ENCODE measurements at places on chromosomes 11 and 22. TPM values are rescaled to one million over a fixed set of nuclear protein-coding genes. Genes with fewer than 3 reads are reported as not detected.

- DNase-seq, result no peak
Measured at GRCh38 chr11:32154275-32154674, 63.4 kb downstream of the RCN1 start.

The FAM180B gene
- total RNA-seq, result 0.24 TPM

The CALCA gene
- not detected for total RNA-seq

The NTM gene
- total RNA-seq, result not detected

GRCh38 chr11:47967577-47968525, 12.5 kb upstream of the PTPRJ start:
- no peak for DNase-seq

GRCh38 chr11:107711861-107712755, at the start of gene SLN:
Gene SLN (minus strand): TSS chr11:107712056.
- no peak for DNase-seq

GRCh38 chr11:7599209-7599608, 74.1 kb downstream of the CYB5R2 start:
- DNase-seq, result no peak

The OR4A16 gene
- not detected for total RNA-seq

DNA sequence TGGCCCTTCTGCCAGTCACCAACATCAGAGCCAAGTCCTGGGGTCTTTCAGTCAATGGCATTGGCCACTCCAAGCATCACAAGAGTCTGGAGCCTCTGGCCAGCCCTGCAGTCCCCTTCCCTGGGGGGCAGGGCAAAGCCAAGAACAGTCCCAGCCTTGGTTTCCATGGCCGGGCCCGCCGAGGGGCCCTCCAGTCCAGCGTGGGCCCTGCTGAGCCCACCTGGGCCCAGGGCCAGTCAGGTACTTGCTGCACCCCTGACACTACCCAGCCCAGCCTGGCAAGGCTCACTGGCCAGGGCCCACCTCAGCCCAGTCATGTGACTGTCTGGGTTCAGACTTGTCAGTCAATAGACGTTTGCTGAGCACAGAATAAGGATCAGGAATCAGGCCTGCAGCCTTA, 10.8 kb downstream of the TMEM258 start:
- no peak for DNase-seq

The KRTAP5-2 gene
- total RNA-seq, result not detected

The ACCSL gene
- not detected for total RNA-seq

DNA sequence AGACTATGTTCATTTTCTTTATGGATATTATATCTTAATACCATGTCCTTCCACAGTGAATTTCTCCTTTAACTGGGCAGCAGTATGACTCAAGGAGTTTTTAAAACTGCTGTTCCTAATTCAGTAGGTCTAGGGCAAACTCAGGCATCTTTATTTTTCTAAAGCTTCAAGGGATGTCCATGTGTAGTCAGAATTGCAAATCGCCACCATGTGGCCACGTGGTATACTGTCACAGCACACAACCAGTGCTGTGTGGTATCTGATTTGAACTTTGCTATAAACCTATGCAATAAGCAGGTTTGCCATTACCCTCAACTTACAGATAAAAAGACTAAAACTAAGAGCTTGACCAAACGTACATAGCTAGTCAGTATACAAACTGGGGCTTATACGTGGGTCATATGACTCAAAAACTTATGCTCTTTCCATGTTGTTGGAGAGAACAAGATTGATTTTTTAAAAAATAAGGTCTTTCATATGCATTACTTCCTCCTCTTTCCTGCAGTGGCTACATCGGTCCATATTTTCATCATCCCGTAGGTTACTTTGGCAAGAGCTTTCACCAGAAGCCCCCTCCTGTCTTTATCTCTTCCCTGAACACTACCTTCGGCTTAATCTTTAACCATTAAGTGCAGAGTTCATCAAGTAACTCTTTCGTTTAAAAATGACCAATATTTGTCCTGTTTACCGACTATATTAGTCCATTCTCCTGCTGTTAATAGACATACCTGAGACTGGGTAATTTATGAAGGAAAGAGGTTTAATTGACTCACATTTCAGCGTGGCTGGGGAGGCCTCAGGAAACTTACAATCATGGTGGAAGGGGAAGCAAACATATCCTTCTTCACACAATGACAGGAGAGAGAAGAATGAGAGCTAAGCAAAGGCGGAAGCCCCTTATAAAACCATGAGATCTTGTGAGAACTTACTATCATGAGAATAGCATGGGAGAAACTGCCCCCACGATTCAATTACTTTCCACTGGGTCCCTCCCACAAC, 8.0 kb upstream of the HTATIP2 start:
- no peak for DNase-seq

DNA sequence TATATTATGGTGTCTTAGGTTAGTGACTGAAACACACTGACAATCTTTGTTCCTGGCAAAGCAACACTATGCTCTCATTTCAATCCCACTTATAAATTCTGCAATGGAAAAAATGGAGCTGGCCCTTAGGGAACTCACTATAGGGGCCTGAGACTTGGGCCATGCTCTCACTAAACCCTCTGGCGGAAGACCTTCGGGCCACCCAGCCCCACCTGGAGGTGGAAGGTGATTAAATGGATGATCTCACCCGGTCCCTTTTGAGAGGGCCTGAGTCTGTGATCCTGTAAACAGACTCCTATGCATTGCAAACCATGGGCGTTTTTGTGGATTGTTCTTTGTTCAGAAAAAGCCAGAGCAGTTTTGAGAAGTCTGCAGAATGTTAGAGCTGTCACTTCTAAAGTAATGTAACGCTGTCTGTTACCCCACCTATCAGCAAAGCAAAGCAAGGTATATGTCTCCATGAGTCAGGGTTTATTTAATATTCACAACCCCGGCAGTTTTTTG, 17.0 kb upstream of the CDON start:
- no peak for DNase-seq

DNA sequence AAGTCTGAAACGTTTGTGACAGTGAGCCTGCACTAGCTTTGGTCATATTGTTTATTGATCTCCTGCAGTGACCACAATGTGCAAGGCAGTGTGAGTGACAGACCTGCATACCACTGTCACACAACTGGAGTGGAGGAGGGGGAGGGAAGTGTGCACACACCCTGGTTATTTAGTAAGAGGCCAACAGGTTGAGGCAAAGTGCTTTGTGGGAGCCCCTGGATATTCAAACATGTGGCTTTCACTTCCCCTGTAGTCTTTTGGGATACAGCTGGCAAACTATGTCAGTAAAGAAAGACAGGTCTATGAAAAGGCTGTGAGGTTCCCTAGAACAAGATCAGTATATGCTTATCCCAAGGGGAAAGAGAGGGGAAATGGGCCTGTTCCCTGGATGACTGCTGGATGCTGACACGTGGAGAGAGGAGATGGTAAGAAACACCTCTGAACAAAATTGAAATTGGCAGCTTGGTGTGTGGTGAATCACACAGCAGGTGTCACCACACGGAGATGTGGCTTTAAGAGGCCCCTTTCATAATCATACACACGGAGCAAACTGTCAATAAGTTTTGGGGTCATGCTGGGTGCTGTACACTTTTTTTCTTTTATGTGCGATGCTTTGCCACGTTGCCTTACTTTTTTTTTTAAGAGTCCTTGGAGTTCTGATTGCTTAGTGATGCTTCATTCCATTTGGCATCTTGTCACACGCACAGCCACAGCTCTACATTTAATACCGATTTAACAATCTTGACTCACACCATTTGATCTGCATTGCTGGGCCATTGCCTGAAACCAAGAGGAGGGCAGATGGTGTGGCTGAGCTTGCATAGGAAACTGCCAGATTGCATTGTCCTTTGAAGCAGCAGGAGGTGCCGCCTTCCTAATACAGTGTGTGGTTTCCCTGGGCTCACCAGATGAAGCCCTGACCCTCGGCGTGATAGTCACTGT, 11.3 kb downstream of the OSBP2 start:
- no peak for DNase-seq

DNA sequence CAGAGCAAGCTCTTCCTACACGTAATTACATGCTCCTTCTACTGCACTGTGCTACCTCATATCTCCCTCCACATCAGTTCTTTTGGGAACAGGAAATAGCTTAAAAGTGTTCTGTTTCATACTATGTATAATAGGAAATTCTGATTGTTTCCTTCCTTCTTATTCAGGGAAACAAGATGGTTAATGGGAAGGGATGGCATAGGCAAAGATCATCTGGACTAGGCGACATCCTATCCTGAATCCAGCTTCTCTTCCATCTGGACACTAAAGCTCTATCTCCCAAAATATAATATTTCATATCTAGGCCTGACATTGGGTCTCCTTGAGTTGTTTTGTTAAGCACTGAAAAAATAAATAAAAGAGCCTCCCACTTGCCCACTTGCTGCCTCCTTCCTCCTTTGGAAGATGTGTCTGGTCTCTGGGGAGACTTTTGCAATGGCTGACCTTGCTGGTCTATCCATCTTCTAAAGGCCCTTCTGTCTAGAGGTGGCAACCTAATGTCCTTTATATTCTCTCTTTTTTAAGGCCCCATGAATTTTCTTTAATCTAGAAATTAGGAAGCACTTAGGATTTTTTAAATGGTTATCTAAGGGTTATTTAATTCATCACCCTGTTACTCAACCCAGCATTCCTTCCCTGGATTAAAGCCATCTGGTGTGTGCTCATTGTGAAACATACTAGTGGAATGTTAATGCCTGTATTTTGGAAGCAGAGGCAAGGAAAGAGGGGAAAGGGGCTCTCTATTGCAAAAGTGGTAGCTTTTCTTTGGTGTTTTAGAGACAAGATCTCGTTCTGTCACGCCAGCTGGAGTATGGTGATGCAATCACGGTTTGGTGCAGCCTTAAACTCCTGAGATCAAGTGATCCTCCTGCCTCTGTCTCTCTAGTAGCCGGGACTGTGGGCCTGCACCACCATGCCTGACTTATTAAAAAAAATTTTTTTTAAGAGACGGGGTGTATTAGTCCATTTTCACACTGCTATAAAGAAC, 20.6 kb downstream of the CLMP start:
- DNase-seq, result no peak

DNA sequence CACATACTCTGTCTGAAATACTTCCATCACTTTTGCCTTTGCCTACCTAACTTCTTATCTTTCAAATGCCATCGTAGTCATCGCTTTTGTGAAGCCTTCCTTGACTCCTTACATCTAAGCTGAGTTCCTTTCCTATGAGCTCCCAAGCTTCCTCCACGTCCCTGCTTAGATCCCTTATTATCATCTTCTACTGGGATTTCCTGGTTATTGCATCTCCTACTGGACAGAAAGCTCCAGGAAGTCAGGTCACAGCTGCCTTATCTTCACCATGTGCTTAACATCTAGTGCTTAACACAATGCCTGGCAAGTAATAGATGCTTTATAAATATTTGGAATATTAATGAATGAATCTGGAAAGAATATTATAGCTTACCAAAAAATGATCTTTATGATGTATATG, 5.9 kb downstream of the YPEL4 start:
- no peak for DNase-seq

DNA sequence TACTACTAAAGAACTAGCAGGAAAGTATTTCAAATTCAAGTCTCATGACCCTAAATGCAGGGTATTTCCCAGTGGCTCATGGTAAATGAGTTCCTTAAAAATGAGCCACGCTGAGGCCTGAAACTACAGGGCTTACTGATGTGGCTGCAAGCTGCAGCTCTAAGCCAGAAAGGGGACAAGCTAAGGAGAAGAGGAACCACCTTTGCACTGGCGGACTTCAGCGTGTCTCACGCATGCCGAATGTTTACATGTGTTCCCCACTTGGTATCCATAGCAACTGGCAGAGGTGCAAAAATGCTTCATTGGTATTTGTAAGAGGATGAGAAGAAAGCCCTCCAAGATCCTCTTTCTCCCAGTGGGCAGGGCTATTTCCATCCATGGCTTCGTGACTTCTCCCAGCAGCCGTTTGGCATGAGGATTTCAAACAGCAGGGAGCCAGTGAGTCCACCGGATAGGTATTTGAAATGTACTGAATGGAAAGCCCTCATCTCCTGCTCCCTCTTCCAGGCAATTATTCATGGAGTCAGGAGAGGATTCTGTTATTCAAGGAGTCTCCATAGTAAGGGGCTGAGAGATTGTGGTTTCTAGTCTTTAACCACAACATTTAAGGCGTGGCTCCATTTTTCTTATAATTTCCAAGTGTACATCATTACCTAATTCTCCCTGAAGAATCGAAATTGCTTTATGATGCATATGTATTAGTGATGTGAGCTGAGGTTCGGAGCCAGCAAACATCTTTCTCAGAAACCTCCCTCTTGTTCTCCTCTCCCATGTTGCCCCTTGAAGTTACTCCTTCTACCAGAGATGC, 55.3 kb upstream of the CD44 start:
- peak; percentile 39 for DNase-seq

GRCh38 chr11:68416070-68416578, 44.4 kb upstream of the PPP6R3 start:
- no peak for DNase-seq

GRCh38 chr11:25859776-25860175, 472.2 kb upstream of the ANO3 start:
- no peak for DNase-seq

DNA sequence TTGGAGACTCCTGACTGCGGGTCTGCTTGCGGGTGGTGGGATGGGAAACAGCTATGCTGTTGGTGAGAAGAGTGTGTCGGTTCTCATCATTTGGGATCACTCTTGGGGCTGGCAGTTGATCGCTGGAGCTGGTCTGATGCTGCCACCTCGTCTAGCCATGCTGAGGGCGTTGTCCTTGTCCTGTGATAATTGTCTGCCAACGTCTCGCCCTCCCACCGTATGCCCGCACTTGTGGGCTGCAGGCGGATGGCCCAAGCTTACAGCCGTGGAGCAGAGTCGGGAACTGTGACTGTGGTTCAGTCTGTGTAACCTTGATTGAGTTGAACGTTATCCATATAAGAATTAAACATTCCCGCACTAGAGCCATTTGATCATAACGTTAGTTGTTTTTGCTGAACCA, 204.4 kb downstream of the TBC1D22A start:
- DNase-seq, result no peak

- DNase-seq, result no peak
Measured at GRCh38 chr11:102485095-102485722, 32.6 kb upstream of the TMEM123 start.

GRCh38 chr11:111148953-111149352, 96.6 kb upstream of the POU2AF2 start:
- DNase-seq, result no peak

DNA sequence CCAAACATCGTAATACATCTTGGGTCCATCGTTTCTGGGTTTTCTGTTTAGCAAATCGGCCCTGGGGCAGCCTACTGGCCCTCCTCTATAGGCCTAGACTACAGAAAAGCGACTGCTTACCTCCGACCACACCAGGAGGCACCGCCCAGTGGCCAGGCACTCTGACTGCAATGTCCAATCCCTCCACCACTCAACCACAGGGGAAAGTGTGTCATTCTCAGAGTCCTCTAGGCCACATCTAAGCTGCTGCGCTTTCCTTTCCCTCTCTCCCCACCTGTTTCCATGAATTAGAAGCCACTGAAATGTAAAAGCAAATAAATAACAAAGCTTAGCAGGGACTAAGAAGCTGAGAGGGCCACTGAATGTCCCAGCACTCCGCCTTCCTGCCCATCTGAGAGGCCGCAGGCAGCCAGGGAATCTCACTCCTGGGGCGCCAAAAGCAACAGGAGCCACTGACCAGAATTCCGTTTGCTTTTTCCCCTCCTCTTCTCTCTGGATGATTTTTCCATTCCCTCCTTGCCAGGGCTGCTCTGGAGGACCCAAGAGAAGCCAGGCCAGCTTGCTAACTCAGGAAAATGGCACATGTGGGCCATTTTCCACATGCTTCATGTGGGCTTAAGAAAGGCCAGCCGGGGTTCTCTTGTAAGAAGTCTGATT, 50.1 kb upstream of the FLI1 start:
- no peak for DNase-seq

- no peak for DNase-seq
Measured at GRCh38 chr22:23910496-23911190, 16.5 kb downstream of the MIF start.

GRCh38 chr11:122516686-122517085, 138.8 kb upstream of the UBASH3B start:
- DNase-seq, result no peak
